ENCODE measurements at places on chromosomes 16 and 17.

- no peak for DNase-seq
Observed at GRCh38 chr16:2743007-2743810, 9.2 kb upstream of the SRRM2 start.

GRCh38 chr16:72241930-72242329, 70.0 kb upstream of the PMFBP1 start:
- DNase-seq = peak; percentile 39

DNA sequence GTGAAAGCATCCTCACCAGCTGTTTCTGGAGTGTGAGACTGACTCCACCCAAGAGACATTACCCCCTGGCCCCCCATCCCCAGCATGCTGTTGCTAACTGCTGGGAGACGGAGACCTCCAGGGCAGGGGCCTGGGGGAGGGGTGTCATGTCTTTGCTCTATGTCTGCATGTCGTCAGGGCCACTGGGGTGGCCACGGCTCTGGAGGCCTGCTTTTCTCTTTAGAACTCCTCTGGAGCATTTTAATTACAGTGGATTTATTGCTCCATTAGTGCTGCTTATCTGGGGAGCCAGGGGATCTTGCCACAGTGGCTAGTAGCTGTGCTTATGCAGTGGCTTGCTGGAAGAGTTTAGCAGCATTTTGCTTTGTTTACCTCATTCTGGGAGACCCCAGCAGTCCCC, 32.3 kb downstream of the CLEC16A start:
- DNase-seq = no peak

DNA sequence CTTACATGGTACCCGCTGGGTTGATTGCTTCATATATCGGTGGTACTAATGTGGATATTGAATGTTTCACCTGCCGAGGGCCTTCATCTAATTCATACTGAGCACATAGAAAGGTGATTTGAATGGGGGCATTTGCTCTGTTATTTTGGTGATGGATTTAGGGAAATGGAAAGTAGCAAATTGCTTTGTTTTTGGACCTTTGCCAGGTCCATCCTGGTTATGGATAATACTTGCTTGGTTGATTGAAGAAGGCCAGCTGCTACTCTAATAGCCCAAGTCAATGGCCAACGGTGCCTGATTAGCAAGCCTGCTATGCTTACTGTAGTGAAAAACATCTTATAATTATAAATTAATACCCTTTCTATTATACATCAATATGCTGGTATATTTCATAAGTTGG, 253.6 kb downstream of the CDH13 start:
- no peak for DNase-seq

DNA sequence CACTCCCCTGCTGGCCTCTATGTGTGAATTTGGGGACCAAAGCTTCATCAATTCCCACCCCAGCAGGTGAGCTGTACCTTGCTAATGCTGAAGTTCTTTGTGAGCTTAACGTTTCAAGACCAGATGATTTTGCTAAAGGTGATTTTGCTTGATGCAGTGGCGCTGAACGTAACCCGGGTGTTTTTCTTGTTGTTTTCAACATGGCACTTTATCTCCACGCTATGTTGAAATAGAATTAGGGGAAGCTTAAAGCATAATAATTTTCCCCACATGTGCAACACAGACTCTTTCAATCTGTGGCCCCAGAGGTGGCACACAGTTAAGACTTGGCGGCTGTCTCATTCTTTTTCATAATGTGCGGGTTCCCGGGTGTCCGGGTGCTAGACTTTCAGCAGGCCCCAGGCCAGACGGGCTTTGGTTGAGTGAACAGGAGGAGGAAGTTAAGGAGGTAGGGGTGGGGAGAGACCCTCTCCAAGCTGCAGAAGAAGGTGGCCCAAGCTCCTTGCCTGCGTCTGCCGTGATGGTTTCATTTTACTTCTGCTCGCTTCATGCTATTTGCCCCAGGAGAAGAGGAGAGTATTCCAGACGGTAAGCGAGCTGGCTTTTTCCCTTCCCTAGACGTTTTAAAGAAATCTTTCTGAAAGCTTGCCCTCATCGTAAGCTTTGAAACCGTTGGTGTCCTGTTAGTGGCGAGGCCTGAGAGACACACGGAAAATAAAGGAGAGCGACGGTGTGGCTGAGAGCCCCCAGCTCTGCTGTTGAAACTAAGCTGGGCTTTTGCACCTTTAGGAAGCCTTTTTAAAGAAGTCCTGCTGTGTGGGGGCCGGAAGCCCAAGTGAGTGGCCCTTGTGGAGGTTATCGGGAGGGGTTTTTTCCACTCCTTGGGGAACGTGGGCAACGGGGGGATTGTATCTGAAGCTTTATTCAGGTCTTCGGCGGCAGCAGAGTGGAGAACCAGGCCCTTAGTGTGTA, 4.2 kb downstream of the FOXC2 start:
- no peak for DNase-seq

DNA sequence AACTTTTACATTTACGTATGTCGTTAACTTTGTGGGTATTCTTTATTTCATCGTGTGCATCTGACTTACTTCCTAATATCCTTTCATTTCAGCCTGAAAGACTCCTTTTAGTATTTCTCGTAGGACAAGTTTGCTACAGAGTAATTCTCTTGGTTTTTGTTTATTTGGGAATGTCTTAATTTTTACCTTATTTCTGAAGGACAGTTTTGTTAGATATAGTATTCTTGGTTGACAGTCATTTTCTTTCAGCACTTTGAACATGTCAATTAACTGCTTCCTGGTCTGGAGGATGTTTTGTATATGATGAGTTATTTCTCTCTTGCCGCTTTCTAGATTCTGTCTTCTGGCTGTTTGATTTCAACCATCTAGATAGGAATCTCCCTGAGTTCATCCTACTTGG, 109.2 kb upstream of the NACA2 start:
- DNase-seq = no peak

GRCh38 chr17:74119049-74119580, 84.4 kb upstream of the RPL38 start:
- DNase-seq = no peak

DNA sequence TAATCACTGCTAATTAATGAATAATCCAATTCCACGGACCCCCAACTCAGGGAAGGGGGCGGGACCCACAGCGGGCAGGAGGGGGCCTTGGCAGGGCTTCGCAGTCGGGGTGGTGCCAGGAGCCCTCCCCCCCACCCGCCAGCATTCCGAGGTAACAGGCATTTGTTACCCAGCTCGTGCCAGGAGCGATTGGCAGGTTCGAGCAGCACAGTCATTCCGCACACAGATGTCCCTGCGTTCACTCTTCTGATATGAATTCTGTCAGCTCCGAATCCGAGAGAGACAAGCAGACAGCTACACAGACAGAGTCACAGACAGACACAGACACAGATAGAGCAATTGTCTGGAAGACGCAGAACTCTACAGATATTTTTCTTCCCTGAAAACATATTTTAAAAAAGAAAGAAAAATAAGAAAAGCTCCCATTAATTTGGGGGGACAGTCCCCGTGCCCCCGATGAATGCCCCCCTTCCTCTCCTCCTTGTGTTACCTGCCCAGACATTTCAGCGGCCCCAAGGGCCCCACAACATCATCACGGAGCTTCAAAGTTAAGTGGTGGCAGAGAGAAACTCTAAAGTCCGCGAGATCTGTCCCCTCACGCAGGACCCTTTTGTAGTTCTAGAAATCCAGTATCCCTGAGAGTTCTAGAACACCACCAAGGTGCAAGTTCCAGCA, 10.2 kb downstream of the NEUROD2 start:
- no peak for DNase-seq

- DNase-seq = no peak
Observed at GRCh38 chr17:37744961-37745800, at the start of gene HNF1B. HNF1B (minus strand) TSS chr17:37745059; CDS start chr17:37744884, 175 bp downstream.

GRCh38 chr17:1490643-1491442, 1.6 kb downstream of the MYO1C start:
- DNase-seq = no peak

GRCh38 chr16:24318680-24319079, 62.5 kb downstream of the CACNG3 start:
- DNase-seq = no peak

- DNase-seq = no peak
Observed at GRCh38 chr17:48225725-48226567, 118.4 kb downstream of the SNX11 start.
